GM18507 (cell line): ENCODE measurements at places on chromosomes 4 and X.
A peak's percentile ranks its signal among the peaks of the same experiment; 100 is the strongest.

DNA sequence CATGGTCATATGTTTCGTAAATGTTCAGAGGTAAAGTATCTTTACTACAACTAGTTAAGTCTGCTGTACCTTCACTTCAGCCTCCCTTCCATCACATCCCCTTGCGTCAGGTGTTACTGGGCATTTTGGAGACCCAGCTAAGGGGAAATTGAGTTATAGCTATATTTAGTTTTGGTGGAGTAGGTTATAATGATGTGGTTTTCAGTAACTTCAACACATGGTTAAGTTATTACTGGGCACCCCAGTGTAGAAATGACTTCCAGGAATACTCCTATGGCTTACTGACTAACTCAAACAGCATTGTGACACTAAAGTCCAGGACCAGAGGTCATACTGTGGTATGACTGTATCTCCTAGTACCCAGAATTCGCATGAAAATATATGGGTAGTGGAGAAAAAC lies 23.4 kb upstream of the ACSL1 start:
- no peak for DNase-seq

DNA sequence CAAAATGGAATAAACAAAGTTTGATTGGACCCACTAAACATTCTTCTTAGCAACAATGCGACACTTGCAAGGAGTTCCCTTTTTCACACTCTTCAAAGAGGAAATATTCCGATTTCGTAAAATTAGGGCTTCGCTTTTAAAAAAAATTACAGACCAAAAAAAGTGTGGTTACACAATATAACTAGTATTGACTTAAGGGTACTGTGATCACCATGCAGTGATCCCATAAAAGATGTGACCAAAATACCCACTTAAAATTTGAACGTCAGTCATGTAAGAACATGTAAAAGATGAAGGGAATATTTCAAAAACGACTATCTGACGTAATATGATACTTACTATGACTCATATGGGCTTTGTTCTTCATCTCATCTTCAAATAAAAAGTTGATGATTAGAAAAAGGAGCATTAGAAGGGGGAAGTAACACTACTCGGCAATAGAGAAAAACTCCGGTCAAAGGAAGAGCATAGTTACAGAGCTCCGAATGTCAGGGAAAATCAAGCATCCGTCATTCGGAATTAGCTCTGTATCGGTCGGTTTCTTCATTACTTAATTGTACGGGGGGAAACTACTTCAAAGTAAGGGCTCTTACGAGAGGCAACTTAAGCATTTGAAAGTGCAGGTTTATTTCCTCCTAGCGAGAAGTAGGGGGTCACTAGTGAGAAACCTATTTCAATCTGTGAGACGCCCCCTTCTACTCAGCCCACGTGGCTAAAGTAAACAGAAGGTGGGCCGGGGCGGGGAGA lies 1.3 kb upstream of the TET2 start:
- no peak for DNase-seq

- DNase-seq = no peak
Measured at GRCh38 chr4:149493492-149493891, 322.2 kb downstream of the IQCM start.

DNA sequence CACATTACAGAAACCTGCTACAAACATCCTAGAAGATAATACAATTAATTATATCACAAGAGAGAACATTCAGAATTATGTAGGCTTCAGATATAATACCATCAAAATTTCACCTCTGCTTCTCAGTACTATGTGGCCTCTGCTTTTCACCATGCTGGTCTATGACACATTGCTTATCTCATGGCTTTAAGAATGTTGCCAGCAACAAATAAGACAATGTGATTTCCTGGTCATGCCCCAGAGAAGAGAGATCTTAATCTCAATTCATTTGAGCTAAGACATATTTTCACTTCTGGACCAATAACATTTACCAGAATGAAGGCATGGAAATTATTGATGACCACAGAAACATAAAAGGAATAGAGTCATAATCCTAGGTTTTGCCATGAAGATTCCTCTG lies 1233.4 kb upstream of the ADGRL3 start:
- DNase-seq = no peak

GRCh38 chr4:108849611-108850168 lies 86.8 kb upstream of the ETNPPL start:
- peak; percentile 2 for DNase-seq

- no peak for DNase-seq
Measured at GRCh38 chrX:69024161-69024736, 141.0 kb downstream of the PJA1 start.

DNA sequence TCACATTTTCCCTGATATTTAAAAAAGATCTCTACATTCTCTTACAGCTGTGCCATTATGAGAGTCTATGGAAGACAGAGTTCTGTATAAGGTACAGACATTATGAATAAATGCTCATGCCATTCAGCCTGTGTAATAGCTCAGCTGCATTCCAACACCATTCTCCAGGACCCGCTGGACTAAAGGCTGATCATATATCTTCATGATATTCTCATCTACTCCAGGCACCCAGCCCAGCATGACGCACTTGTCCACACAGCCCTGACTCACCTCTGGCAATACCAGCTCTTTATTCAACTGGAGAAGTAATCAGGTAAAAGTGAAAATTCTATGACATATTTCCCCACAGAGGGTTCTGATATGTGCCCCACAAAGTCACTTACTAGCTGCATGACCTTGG lies 437.5 kb upstream of the FGF16 start:
- no peak for DNase-seq

DNA sequence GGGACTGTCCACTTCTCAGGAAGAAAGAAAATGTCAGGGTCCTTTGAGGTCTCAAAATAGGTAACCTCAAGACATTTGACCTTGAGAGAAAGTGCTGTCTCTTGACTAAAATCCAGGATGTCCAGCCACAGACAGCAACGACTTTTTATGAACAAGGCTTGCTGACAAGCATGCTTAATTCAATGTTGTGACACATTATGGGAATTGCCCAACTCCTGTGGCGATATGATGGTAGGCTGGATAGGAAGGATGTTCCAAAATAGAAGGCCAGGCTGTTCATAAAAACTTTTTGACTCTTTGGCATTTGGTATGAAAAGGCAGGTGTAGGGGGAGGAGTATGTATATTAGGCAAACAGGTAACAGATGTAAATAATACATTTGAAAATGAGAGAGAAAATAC lies 50.8 kb upstream of the EDNRA start:
- no peak for DNase-seq
